Right lung (tissue), 10 donors: ENCODE measurements at places on chromosomes 6 and 20.

DNA sequence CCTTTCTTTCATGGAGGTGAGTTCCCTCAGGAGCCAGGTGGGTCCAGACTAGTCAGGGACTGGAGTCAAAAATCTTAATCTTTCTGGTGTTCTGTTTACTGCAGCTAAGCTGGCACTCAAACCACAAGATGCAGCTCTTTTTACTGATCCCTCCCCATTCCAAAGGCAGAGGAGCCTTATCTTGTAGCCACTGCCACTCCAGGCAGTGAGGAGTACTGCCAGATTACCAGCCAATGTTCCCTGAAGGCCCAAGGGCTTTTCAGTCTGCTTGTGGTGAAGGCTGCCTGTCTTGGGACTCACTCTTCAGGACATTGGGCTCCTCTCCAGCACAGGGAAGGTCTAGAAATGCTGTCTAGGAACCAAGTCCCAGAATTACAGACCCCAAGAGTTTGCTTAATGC lies 490.4 kb upstream of the ADGRB3 start:
- DNase-seq, result no peak

DNA sequence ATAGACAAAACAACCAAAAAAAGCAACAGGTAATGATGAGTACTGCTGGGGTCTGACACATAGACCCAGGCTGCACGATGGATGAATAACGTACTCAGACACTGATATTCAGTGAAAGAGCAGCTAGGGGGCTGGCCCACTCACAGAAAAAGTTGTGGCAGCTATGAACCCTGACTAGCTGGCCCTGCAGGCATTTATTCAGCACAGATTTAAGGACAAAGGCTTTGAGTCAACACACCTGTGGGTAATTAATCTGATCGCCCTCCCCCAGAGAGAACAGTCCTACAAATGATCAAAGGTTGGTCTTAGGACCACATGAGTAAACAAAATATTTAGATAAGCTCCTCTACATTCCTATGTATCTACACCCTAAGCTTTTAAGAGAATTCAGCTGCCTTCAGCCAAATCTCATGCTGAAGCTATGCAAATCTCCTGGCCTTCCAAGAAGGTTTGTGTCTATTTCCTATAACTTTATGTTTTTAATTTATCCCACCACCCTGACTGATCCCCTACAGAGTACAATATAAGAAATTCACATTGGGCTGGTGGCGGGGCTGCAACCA lies 81.7 kb upstream of the NXT1 start:
- no peak for DNase-seq

- no peak for DNase-seq
Observed at GRCh38 chr6:54427396-54427937, 119.2 kb downstream of the TINAG start.

- DNase-seq, result no peak
Observed at GRCh38 chr6:165390475-165390874, 81.1 kb upstream of the C6orf118 start.

GRCh38 chr6:68192988-68193387 lies 442.1 kb upstream of the ADGRB3 start:
- no peak for DNase-seq

- DNase-seq, result no peak
Observed at GRCh38 chr6:167652701-167653095, 174.0 kb upstream of the AFDN start.

- DNase-seq, result no peak
Observed at GRCh38 chr6:36830577-36830976, 8.7 kb downstream of the CPNE5 start.

DNA sequence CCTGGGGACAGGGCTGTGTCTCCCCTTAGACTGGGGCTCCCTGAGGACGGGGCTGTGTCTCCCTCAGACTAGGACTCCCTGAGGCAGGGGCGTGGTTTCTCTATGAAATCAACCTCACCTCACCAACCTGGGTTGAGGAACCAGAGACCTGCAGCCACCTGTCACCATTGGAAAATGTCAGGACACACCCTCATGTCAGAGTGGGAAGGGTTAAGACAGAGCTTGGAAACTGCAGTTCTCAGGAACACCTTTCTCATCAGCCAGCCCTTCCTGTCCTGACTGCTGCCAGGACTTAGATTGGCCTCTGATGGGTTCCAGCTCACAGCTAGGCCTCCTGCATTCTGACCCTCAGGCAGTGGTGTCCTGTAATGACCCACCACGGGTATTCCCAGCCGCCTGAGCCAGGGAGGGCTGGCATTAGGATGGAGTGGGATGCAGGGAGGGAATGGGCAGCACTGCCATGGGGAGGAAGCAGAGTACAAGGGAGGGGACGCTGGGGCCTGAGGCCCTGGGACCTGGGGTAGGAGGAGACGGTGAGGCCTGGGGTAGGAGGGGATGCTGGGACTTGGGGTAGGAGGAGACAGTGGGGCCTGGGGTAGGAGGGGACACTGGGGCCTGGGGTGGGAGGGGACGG lies 76.3 kb downstream of the MRPL14 start:
- DNase-seq, result no peak

DNA sequence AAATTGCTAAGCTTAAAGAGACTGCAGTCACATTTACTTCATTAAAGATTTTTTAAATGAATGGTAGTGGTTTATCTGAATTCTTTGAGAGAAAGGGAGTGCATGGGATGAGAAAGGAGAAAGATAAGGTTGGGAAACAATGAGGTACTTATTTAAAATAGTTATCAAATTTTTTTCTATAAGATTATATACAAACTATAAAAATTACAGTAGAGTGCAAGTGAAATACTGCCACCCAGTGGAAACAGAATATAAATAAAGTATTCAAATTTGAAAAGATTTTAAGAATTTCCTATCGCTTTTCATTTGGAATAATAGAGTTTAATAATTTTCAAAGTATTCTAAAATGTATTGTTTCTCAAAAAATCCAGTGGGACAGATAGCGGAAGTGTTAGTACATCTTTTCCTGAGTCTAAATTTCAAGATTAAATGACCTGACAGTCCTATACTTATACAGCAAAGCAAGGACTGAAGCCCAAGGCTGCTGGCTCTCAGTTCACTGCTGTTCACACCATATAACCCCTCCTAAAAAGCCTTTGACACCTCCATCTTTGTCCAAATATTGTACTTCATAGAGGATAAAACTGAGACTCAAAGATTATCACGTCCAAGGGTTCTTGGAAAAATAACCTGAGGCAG lies 31.1 kb downstream of the EPM2A start:
- DNase-seq, result no peak

GRCh38 chr20:23207826-23208540 lies 121.9 kb upstream of the CD93 start:
- no peak for DNase-seq

- no peak for DNase-seq
Observed at GRCh38 chr6:37561361-37561760, 61.7 kb upstream of the CCDC167 start.

- no peak for DNase-seq
Observed at GRCh38 chr6:5898563-5898962, 108.2 kb downstream of the NRN1 start.

DNA sequence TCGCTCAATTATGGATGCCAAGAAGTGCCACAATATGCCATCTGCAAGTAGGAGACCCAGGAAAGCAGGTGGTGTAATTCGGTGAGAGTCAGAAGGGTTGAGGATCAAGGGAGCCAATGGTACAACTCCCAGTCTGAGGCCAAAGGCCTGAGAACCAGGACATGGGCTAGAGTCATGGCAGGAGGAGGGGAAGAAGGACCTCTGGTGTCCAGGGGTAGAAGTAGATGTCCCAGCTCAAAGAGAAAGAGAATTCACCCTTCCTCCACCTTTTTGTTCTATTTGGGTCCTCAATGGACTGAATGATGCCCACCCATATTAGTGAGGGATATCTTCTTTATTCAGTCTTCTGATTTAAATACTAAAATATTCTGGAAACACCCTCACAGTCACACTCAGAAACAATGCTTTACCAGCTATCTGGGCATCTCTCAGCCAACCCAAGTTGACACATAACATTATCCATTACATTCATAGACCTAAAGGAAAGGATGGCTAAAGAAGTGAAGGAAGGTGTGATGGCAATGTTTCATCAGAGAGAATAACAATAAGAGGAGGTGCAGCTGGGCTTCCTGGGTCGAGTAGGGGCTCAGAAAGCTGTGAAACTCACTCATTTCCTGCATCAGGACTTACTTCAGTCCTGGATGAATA lies 21.2 kb upstream of the HLA-DQA1 start:
- DNase-seq, result no peak

DNA sequence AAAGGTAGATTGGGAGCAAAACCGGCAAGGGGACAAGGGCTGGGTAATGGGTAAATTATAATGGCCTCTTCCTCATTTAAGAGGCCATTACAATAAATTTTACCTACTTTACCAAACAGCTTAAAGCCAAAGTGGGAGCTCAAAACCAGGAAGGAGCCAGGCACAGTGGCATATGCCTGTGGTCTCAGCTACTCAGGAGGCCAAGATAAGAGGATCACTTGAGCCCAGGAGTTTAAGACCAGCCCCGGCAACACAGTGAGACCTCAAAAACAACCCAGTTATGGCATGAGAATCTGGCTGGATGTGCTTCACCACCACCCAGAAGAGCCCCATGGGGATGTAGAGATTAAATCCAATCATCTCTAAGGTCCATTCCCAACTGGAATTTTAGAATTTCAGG lies 52.9 kb upstream of the TAF8 start:
- no peak for DNase-seq

DNA sequence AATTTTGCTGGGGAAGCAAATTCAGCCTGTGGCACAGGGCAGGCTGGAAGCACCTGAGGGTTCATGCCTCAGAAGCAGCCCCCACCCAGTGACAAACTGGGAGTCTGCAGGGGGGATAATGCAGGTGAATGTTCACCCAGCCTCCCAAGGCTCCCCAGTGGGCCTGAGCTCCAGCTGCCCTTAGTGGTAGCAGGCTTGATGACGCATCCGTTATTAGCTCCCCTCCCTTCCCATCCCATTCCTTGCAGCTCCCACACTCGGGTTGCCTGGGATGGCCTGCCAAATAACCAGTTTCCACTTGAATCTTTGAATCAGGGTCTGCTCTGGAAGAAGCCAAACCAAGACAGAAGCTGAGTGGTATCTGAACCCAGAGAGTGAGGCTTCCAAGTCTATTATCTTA lies 15.8 kb downstream of the KCNK15 start:
- DNase-seq, result no peak

DNA sequence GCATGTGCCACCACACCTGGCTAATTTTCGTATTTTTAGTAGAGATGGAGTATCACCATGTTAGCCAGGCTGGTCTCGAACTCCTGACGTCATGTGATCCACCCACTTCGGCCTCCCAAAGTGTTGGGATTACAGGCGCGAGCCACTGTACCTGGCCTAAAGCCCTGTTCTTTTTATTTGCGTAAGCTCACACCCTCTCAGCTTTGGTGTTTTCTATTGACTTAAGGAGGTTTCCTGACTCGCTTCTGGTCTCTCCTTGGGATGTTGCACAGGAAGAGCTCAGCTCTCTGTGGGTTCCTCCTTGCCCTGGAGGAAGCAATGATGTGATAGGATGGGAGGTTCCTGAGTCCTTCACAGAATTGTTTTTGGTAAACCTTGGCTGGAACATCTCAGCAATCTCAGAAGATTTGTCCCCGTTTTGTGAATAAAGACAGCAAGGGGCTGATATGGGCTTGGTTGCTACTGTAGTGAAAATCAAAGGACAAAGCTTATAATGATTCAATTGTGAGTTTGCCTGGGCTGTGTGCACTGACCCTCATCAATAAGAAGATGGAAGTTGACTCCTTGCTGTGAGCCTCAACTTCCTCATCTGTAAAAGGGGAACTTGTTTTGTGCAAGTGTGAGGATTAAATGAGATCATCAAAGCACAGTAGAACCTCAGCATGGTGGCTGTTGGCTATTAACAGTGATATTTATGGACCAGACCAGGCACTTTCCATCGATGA lies 27.0 kb downstream of the TOX2 start:
- no peak for DNase-seq

- no peak for DNase-seq
Observed at GRCh38 chr6:141195251-141195832, 937.4 kb upstream of the GJE1 start.

GRCh38 chr6:20246125-20246524 lies 33.9 kb upstream of the MBOAT1 start:
- DNase-seq, result no peak

DNA sequence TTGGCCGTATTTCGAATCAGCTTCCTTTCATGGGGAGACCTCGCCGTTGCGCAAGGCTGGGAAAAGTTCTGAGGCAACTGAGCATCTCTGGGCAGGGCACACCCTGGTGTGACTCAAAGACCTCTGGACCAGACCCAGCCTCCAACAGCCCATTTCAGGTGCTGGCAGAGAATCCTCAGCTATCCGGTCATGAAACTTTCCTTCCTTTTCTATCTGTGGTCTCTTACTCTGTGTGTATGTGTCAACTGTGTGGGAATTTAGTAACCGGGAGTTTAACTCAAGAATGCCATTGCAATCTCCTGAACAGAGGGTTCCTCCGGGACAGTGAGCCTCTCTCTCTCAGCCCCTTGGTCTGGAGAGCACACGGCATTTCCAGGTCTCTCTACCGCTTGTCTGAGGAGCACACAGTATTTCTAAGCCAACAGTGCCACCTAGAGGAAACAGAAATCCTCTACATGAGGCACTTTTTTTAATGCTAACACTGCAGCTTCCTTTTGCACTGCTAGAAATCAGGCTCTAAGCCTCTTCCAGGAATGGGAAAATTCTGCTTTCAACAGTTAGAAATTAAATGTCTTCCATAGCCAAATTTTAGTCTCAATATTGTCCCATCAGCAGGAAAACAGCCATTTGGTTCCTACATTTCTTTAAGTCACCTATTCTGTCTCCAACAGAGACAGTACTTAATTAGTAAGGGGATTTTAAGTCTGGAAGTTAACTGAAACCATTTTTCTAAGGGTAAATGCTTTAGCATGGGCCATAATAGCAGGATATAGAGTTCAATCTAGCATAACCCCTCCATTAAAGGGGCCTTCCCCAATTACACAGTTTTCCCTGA lies 32.7 kb downstream of the PLN start:
- DNase-seq, result no peak

GRCh38 chr6:102571236-102571908 lies 1177.9 kb downstream of the GRIK2 start:
- DNase-seq, result no peak

GRCh38 chr20:8646716-8647115 lies 422.2 kb upstream of the PLCB4 start:
- no peak for DNase-seq

- no peak for DNase-seq
Observed at GRCh38 chr20:19712721-19713260, 45.3 kb upstream of the RIN2 start.

GRCh38 chr6:25882051-25882496 lies 8.0 kb upstream of the SLC17A3 start:
- DNase-seq, result no peak

GRCh38 chr20:7155794-7156193 lies 388.3 kb downstream of the BMP2 start:
- no peak for DNase-seq

- no peak for DNase-seq
Observed at GRCh38 chr20:20500312-20500711, 132.4 kb downstream of the INSM1 start.
